CD4-positive, alpha-beta T cell treated with Interleukin-17A for 4 hours (primary cell): ENCODE measurements at places on chromosomes 2 and 18.

DNA sequence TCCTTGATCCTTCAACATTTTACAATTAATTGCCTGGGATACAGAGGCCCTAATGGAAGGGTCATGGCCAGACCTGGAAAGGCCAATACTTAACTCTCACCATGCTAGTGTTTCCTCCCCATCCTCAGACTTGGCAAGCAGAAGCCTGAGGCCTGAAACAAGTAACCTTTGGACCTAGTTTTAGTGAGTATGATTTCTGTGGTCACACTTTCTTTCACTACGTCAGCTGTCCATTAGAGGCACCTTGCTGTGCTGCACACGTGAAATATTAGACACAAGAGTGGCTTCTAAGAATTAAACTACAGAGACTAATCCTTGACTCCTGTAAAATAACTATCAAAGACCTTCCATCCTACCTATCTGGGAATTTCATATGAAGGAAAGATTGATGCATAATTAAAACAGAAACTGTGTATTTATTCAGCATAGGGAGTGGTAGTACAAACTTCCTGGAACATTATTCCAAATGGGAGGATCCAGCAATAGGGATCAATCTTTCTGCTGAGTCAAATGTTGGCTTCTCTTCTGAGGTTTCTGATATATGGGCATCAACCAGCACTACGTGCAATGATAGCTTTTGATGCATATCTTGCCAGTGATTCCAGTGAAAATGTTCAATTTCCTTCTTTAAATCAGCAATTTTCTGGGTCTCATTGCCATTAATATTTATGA, 249.7 kb downstream of the IKZF2 start:
- no peak for DNase-seq

DNA sequence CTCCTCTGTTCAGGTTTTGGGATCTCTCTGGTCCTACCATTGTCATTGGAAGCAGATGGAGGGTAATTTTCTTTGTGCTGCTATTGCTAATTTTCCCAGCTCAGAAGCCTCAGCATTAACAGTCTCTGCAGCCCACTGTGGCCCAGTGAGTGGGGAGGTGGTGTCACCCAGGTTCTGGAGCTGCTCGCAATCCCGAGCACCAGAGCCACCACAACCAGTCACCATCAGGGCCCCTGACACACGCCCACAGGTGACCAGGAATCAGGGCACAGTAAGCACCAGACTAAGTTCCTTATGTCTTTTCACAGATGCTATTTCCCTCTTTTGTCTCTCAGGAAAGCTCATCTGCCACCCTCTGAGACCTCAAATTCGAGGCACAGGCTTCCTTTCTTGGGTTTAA, 87.9 kb downstream of the SEPTIN10 start:
- no peak for DNase-seq

GRCh38 chr2:54226260-54226659, 29.8 kb downstream of the TSPYL6 start:
- DNase-seq, result no peak

- no peak for DNase-seq
Observed at GRCh38 chr18:55189972-55190371, 230.7 kb upstream of the CCDC68 start.

DNA sequence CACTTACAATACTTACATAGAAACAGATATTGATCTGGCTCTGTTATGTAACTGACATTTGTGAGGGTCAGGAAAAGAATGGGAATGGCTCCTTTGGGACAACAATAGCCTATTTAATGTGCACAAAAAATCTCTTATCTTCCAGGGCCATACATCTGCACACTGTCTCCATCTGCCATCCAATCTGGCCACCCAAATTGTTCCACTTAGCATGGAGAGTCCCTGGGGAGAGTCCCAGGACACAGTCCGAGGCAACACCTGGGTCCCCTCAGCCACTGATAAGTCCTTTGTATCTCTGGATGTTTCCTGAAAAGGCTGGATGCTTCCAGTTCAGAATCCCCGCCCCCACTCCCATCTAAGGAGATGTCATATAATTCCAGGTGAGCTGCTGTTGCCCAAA, 274.2 kb upstream of the NCKAP5 start:
- no peak for DNase-seq

DNA sequence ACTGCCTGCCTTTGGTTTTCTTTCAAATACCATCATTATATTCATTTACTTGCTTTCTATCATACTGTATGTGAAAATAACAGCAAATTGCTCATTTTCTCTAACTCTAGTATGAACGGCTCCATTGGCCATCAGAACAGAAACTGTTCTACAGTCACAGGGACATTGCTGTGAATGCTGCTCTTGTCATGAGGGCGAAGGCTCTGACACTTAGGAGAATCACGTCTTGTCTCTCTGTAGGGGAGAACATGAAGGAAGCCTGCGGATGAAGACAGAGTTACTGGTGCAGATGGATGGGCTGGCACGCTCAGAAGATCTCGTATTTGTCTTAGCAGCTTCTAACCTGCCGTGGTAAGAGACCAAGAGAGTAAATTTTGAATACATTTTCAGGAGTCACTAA, 41.7 kb upstream of the ELOA2 start:
- no peak for DNase-seq

DNA sequence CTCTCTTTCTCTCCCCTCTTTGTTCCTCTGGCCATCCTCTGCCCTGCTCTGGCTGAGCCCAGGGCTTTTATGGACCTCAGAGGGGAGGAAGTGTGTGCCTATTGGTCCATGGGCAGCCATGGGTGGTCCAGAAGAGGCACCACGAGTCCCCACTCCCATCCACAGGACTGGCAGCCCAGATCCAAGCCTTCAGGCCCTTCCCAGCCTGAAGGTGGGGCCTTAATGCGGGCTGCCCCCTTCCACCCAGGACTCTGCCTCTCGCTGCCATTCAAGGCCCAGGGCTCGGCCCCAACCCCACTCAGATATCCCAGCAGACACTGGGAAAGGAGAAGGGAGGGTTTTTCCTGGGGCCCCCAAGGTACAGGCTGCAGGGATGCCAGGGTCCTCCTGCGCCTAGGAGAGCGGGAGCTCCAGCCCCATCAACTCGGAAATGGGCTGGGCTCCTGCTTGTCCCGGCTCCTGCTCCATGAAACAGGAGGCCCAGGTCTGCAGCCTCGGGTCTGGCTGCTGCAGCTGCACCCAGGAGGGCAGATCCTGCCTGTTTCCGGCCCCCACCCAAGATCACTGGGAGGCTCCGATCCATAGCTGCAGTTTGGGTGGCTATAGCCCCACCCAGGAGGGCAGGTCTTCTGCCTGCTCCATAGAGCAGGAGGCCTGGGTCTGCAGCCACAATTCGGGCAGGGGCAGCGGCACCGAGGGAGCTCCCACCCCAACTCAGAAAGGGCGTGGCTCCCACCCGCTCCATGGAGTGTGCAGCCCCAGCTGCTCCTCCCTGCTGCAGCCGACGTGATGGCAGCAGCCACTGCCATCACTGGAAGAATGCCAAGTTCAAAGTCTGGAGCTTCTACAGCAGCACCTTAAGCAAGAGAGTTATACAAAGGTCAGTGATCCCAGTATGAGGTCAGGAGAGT, 116.6 kb upstream of the RBBP8 start:
- no peak for DNase-seq

GRCh38 chr18:27062802-27063201, 122.3 kb downstream of the CHST9 start:
- DNase-seq, result no peak

DNA sequence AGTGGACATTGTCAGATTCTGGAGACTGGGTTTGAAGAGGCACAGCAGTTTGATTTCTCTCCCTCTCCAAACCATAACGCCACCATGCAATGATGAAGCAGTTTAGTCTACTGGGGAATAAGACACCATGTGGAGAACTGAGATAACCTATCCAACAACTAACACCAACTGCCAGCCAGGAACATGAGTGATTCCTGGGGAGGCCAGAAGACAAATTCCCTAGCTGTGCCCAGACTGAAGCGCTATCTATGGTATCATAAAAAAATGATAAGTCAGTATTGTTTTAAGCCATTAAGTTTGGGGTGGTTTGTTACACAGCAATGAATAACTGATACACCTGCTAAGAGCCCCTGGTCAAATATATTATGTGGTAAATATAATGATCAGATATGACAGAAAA, 129.3 kb downstream of the EXOC6B start:
- DNase-seq, result no peak

GRCh38 chr2:233189025-233189424, 62.4 kb upstream of the ATG16L1 start:
- DNase-seq, result no peak
